Immature natural killer cell (primary cell): ENCODE measurements at places on chromosomes 1 and 21.

DNA sequence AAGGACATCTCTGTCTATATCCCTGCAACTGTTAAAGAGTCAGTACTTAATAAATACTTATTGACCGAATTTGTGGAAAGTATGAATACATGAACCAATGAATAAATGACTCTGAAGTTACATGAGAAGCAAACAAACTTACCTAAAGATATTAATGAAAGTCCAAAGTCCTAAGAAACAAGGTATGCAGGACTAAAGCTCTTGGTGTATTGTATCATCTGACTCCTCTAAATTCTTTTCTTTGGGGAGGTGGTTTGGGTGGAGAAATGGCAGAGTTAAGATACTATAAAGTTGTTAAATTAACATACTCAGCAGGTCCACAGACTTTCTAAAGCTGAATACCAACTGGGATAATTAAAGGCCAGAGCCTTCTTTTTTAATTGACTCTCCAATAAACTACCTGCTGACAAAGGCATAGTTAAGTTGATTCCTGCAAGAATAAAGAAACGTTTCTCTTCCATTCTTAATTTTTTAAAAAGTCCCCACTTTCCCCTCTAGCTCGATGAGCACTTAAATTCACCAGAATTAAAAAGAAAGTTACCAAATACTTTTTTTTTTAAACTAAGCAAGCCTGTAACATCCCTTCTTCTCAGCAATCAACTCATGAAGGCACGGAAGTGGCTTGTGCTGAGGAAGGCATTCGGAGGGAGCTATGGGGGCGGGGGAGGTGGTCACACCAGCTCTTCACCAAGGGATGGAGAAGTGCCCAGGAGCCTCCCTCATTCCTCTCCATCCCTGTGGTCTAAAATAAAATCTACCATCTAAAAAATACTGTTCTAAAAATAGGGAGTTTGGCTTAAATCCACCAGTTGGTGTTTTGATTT, 61.1 kb downstream of the GADD45A start:
- no peak for DNase-seq

GRCh38 chr21:38853421-38853919, 47.7 kb downstream of the ETS2 start:
- DNase-seq, result no peak

DNA sequence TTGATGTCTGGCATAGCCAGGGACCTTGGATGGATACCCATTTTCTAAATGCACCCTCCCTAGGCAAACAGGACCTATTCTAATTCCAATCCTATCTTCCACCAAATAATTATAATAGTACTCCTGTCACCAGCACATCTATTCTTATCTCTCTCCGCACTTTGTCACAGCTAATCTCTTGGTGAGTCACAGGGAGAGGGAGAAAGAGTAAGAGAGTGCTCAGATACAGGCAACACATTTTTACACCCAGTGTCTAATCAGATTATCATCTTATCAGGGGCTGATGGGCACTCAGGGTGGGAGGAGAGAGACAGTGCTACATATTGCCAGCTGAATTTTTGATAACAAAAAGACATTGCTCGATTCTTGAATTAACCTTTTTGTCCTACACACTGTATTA, 275.0 kb upstream of the BEND5 start:
- no peak for DNase-seq

GRCh38 chr1:164982545-164982944, 374.0 kb downstream of the LMX1A start:
- no peak for DNase-seq

- no peak for DNase-seq
Measured at GRCh38 chr1:178354816-178355215, 141.9 kb downstream of the CLEC20A start.

GRCh38 chr1:182415789-182416188, 15.3 kb upstream of the TEDDM1 start:
- no peak for DNase-seq

GRCh38 chr1:58572690-58573089, 4.4 kb downstream of the TACSTD2 start:
- DNase-seq, result no peak

GRCh38 chr1:54297596-54298283, 97.8 kb downstream of the MRPL37 start:
- no peak for DNase-seq

- DNase-seq, result no peak
Measured at GRCh38 chr1:15322648-15323350, 75.8 kb downstream of the FHAD1 start.

GRCh38 chr1:80640978-80641377, 1159.8 kb upstream of the ADGRL2 start:
- no peak for DNase-seq

- no peak for DNase-seq
Measured at GRCh38 chr1:155909894-155910293, 1.3 kb downstream of the RIT1 start.

DNA sequence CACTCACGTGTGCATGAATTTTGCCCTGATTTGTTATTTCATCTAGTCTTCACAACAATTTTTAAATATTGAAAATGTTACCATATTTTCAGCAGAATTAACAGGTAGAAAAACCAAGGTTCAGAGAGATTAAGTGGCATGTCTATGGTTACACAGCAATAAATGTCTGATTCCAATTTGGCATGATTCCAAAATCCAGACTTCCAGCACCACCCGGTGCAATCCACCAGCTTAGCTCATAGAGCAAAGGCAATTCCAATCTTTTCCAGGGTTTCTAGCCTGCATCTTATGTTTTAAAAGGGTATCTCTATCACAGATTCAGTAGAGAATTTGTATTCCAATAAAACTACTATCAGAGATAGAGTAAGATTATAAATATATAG, 161.8 kb downstream of the TPR start:
- no peak for DNase-seq

- no peak for DNase-seq
Measured at GRCh38 chr21:38489271-38489652, 9.0 kb downstream of the ERG start.

GRCh38 chr1:185315445-185316071, 1.5 kb downstream of the IVNS1ABP start:
- DNase-seq, result no peak

- DNase-seq, result no peak
Measured at GRCh38 chr1:229479660-229480399, 28.3 kb downstream of the NUP133 start.

GRCh38 chr21:28215214-28215954, 777.3 kb downstream of the LTN1 start:
- DNase-seq, result no peak

GRCh38 chr1:41486371-41487125, 2.1 kb upstream of the EDN2 start:
- DNase-seq, result no peak

- DNase-seq, result no peak
Measured at GRCh38 chr1:152029144-152029928, 7.5 kb downstream of the S100A11 start.

DNA sequence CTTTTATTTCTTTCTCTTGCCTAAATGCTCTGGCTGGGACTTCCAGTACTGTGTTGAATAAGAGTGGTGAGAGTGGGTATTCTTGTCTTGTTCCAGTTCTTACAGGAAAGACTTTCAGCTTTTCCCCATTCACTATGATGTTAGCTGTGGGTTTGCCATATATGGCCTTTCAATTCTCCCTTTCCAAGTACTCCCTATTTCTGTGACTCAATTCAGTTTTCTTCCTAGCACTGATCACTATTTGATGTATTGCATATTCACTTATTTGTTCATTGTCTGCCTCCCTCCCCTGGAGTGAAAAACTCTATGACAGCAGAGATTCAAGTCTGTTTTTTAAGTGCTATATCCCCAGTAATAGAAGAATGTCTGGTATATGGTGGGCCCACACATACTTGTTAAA, 618.2 kb upstream of the CAMK1G start:
- DNase-seq, result no peak

DNA sequence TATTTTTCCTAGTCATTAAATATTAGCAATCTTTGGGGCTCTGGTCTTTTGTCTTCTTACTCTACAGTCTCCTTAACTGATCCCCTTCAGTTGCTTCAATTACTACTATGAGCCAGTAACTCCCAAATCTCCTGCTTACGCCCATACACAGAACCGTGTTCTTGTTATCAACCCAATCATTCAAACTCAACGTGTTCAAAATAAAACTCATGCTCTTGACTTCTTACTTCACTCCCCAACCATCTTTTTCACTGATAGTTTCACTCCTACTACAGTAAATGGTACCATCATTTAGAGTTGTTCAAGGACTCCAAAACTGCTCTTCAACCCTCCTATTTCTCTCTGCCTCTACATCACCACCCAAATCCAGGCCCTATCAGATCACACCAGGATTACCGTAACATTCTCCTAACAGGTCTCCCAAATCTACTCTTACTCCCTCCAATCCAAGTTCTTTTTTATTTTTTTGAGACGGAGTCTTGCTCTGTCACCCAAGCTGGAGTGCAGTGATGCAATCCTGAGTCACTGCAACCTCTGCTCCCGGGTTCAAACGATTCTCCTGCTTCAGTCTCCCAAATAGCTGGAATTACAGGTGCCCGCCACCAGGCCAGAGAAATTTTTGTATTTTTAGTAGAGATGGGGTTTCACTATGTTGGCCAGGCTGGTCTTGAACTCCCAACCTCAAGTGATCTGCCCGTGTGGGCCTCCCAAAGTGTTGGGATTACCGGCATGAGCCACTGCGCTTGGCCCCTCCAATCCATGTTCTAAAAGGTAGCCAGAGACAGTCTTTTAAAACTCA, 3.0 kb downstream of the YARS1 start:
- DNase-seq, result no peak

DNA sequence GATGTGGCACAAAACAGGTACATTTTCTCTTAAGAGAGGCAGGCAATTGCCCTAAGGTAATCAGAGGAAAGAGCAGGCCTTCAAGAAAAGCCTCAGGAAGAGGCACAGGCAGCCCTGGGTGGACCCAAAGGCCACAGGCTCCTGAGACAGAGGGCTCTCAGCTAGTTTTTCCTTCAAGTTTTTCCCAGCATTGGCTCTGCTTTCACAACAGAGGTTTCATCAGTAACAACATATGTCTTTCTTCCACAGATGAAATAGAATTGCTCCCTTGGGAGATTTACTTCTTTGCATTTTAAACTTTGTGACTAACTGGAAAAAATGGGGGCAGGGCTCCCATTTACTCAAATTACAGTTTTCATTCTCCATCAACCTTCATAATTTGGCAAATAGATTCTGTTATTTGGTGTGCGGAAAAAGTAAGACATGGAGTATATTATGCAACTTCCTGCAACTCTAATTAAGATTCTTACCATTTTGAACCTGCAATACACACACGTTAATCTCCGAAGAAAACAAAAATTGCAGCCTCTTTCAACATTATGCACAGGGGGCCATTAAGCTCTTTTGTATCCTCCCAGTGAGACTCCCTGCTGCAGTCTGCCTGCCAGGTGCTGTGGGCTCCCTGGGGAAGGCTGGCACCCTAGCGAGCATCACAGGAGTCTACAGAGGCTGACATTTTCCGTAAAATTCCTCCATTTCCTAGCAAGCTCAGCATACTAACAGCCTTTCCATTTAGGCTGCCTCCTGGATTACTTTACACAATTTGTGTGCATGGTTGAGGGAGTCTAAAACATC, 282.3 kb downstream of the USH2A start:
- no peak for DNase-seq

DNA sequence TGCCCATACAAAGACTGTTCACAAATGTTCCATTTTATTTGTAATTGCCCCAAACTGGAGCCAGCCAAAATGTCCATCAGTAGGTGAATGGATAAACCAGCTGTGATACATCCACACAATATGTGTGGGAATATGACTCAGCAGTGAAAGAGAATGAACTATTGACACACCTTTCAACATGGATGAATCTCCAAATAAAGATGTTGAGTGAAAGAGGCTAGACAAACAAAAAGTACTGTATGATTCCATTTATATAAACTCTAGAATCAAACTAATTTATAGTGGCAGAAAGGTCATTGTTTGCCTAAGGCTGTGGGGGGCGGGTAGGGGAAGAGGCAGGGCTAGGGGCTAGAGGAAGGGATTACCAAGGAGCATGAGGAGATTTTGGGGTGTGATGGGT, 4.5 kb downstream of the DHCR24 start:
- DNase-seq, result no peak

GRCh38 chr21:42025376-42026081, 15.4 kb upstream of the ZBTB21 start:
- no peak for DNase-seq

- DNase-seq, result no peak
Measured at GRCh38 chr1:57770236-57770635, 346.4 kb upstream of the DAB1 start.

DNA sequence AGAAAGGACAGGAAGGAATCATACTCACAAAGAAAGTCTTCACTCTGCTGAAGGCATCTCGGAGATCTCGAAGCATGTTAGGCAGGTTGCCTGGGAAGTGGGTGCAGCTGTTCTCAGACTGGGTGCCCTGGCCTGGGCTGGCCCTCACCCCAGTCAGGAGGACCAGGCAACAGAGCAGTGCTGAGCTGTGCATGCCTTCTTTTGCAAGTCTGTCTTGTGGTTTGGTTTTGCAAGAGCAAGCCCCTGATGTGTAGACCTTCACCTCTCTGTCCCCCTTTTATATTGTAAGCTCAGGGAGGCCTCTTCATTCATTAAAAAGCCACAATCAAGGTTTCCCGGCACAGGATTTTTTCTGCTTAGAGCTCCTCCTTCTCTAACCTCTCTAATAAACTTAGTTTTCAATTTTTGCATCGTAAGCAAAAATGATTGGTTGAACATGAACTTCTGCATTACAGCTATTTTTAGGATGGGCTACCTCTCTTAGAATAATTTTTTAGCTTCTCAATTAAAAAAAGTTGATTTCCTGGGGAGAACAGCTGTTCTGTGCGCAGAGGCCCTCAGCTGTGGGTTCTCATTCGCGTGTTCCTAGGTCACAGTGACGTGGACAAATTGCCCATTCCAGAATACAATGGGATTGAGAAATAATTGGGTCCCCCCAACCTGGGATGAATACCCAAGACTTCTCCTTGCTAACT, at the start of gene IL10:
Gene IL10, minus strand, starts transcription at position 252 of the 695 bp plus-strand sequence. Its CDS starts 59 bp downstream, at position 193.
- no peak for DNase-seq

- DNase-seq, result no peak
Measured at GRCh38 chr1:6133146-6133895, 46.8 kb downstream of the CHD5 start.

DNA sequence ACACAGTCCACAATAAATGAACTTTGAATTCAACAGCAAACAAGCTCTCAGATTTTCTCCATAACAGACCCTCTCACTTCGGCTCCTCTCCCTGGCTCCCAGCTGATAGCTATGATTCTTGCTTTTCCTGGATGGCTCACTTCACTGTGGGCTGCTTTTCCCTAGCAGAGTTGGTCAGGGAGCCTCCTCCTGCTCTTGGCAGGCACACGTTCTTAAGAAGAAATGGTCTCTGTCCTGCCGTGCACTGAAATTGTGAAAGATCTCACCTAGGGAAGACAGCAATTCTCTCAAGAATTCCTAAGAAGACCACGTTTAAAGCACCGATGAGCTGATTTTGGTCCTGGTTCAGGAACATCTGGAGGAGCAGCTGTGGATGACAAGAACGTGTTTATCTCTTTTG, 148.5 kb upstream of the KCNK2 start:
- no peak for DNase-seq

- DNase-seq, result no peak
Measured at GRCh38 chr1:8974551-8974950, 28.9 kb downstream of the CA6 start.
